GM04504 (cell line): ENCODE measurements at places on chromosomes 2 and 18.

DNA sequence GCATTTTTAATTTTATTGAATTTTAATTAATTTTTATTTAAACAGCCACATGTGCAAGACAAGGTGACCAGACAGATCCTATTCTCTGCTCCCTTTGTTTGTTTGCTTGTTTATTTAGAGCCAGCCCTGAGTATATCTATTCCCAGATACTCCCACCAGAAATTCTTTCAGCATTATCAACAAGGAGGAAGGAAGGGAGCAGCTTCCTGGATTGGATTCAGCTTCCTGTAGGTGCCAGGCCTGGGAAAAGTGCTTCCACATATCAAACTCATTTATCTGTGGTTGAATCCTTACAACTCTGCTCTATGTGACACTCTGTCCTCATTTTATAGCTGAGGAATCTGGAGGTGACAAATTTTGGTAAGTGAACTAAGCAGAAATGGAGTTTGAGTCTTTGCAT is 60.5 kb upstream of the KLF7 start:
- DNase-seq, result no peak

DNA sequence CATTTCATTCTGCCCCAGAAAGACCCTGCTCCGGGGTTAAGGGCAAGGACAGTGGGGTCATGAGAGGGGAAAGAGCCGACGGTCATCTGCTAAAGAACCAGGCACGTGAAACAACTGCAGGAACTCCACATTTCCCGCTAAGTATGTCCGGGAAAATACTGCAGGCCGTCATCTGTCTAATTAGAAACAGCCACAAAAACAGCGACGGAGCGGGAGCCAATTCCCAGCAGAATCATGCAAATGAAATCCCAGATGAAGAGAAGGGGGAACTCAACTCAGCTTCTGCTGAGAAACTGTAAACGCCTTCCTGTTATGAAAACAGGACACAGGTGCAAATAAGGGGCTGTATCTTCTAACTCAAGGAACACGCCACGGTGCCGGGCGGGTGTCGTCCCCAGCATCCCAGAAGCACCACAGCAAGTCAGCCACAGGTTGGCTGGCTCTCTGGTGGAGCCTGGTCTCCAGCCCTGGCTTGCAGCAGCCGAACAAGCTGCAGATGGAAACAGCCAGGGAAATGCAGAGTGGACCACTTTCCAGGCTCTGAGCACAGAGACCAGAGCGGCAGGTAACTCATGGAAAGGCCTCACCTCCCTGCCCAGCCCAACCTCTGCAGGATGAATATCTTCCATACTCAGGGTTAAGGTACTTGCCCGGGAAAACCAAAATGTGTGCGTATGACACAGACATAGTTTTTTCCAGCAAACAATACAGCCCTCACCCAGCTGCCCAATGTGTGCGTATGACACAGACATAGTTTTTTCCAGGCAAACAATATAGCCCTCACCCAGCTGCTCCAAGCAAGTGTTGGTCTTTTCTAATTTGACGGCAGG is 28.9 kb downstream of the PXDN start:
- no peak for DNase-seq

DNA sequence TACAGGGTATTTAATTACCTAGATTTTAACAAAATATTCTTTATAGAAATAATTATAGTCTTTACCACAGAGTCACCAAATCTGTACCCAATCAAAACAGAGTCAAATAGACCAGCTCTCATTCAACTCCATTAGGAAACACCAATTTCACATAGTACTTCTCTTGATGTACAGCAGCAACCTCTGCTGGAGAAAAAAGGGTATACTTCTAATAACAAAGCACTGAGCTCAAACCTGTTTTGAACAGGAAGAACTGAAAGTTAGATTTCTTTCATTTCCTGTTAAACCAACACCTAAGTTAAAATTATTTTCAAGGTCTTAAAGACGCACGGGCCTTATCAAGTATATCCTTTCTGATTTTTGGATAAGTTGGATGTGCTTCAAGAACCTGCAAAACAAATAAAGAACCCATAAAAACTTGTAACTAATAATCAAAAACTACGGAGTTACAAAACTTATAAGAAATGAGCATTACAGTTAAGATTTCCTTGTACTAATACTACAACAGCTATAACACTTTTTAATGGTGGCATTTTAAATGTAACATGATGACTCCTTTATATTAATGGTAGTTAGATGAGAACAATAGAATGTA is 79.0 kb downstream of the TTC21B start:
- no peak for DNase-seq

GRCh38 chr2:43340945-43341356 is 114.5 kb upstream of the ZFP36L2 start:
- no peak for DNase-seq

- DNase-seq, result no peak
These were observed 602.4 kb downstream of the METTL4 start for GRCh38 chr18:1968801-1969498.

DNA sequence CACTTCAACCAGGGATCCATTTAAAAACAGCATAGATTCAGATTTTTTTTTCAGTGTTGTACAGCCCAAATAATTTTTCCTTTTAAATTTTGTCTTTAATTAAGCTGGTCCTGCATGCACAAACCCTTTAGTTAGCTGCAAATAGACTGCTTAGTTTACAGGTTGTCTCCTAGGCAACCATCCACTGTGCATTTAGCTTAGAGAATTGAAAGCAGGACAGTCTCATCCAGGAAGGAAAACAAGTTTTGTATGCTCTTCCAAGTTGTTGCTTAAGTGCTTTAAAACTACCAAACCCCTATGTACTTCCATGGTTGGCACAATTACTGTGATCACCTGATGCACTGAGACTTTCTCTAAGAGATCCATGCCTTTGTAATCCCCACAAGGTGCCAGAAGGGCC is at the start of gene MAP3K19:
Gene MAP3K19, minus strand, starts transcription at position 148 of the 400 bp plus-strand sequence. CDS start 22,800 bp downstream, outside the sequence.
- DNase-seq, result no peak

DNA sequence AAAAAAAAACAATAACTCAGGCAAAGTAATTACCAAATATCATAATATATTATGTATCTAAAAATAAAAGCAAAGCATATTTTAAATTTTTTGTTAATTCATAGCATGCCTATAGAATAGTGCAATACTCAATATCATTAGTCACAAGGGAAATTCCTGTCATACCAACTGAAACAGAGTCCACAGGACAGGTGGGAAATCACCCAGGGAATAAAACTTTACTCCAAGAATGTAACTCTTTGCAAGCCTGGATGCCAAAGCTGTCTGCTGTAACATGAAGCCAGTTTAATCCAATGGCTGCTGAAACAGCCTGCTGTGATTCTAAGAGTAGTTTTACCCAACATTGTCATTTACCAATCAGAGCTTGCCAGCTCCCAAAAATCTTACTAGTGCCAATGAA is 40.0 kb upstream of the SULT1C3 start:
- no peak for DNase-seq

DNA sequence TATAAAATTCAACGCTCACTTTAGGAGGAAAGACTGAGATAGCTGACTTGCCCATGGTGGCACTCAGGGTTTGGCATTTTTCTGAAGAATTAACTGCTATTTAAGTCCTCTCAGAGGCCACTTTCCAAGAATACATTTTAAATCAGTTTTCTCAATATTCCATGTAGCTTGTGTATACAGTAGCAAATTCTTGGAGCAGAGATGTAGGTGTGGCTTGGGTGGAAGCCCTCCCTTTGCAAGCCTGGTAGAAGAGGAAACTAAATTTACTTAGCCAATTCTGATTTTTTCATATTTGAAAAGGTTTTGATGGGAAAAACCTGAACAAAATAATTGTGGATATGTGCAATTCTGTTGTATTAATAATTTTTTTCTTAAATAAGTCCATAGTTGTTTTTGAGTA is 14.0 kb upstream of the ITGAV start:
- no peak for DNase-seq

DNA sequence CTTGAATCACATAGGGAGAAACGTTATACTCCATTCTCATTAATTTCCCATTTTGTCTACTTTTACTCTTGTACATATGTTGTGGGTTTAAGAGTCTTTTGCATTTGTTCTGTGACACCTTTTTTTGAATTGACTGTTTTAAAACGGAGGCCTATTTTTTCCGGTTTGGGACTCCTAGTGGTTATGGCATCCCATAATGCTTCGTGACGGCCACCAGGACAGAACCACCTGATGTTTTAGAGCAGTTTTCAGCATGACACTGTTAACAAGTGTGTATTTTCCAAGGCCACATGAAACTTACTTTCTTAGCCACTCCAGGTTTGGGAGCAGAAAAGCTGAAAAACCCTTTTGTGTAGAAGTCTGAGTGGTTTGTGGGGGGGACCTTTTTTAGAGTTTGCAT is 8.4 kb downstream of the SOX11 start:
- DNase-seq, result no peak

DNA sequence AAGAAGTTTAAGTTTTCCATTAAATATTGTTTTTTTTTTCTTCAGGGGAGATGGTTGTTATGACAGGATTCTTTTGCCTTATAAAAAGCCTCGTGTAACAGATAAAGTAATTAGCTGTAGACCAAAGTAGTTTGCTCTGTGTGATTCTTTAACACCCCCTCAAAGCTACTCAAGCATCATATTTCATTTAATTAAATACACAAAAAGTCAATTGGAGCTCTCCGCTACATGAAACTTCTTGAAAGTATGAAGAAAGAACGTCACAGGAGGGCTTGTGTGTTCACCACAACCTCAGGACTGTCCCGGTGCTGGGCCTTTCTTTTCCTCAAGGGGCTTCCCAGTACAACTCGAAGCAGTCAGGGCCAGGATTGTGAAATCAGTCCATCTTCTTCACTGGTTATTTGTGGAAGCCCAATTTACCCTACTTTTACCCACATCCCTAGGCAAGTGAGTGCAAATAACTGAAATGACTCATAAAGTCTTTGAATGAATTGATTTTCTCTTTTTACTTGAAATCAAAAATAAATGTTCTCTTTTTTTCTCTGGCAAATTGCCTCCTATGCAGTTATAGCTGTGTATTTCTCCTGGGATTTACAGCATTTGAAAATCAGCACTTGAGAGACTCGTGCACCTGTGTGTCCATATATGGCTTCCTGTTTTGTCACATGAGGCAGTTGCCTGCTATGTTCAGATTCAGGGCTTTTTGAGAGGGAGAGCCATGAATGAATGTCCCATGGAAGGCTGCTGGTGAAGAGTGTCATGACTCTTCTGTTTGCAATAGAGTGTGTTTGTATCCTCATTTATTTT is 48.6 kb downstream of the LINC00305 start:
- no peak for DNase-seq

DNA sequence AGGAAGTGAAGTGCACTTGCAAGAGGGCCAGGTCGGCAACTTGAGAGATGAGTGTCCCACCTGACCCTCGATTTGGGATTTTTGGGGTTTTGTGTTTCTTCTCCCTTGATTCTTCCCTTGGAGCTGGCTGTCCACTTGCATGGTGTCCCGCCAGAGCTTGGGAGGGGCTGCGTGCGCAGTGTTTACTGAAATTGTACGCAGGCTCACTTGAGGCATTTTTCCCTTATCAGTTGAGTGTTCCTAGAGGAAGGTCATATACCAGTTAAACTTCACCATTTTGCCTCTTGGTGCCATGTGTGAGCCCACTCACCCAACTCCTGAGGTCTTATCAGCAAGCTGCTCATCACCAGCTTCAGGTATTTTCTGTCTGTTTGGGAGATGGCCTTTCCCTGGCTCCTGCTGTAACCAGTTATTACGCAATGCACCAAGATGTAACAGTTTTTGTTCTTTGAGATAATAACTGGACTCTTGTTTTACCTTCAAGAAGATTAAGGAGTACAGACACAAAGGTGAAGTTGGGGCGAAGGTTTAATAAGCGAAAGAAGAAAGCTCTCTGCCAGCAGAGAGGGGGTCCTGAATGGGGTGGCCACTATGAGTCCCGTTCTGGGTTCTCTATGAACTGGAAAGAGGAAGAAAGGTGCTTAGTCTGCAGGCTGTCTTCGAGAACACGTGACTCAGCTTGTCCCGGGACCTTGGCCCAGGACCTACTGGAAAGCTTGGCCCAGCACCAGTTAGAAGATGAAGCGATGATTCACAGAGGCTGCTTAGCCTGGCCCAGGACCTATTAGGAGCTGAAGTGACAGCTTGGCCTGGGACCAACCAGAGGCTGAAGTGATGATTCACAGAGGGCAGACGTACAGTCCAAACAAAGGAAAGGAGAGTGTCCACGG is 21.5 kb upstream of the TXNL4A start:
- peak; percentile 96 for DNase-seq

DNA sequence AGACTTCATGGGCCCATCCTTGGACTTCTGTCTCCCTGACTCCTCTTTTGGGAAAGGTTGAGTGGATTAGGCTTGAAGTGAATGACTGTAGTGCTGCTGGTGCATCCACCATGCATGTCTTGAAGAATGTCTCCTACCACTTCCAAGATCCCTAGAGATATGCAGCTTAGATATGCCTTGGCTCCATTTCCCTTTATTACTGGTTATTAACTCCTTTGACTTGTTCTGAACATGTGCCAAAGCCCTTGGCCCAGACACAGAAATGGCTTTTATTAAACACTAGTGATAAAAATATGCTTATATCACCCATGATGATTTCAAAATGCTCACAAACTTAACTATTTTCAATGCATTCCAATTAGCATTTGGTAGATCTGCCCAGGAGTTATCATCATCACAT is 90.0 kb upstream of the SLC14A2 start:
- DNase-seq, result no peak

DNA sequence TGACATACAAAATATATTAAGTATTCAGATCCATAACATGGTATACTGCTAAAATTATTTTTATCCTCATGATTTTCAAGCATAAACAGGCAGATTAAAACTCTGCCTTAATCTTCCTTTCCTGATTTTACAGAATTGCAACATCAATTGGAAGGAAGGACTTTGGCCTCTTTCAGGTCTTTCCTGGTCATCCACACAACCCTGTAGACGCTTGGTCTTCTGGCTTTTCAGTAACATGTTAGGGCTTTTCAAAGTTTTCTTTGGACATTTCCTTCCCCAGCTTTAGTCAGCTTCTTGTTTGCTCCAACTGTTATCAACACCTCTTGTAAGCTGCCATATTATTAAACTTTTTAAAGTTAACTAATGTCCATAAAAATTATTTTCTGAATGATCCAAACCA is 1364.9 kb upstream of the NRXN1 start:
- no peak for DNase-seq

GRCh38 chr2:72128843-72129227 is 18.8 kb downstream of the CYP26B1 start:
- no peak for DNase-seq

- DNase-seq, result no peak
These were observed 68.0 kb upstream of the CRIM1 start for GRCh38 chr2:36287363-36288275.

GRCh38 chr2:234745347-234745746 is 206.5 kb upstream of the SH3BP4 start:
- DNase-seq, result no peak

GRCh38 chr2:217383620-217384019 is 523.8 kb upstream of the TNP1 start:
- no peak for DNase-seq

- DNase-seq, result no peak
These were observed 129.3 kb downstream of the FAM210A start for GRCh38 chr18:13597068-13597467.

GRCh38 chr18:23718243-23718720 is 29.0 kb downstream of the LAMA3 start:
- DNase-seq, result no peak

DNA sequence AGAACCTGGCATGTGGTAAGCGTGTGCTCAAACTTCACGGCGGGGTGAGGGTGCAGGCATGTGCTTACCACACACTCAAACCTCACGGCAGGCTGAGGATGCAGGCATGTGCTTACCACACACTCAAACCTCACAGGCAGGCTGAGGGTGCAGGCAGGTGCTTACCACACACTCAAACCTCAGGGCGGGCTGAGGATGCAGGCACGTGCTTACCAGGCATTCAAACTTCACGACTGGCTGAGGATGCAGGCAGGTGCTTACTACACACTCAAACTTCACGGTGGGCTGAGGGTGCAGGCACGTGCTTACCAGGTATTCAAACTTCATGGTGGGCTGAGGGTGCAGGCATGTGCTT is 105.0 kb upstream of the ALKAL2 start:
- no peak for DNase-seq

- DNase-seq, result no peak
These were observed 184.8 kb upstream of the KLHL29 start for GRCh38 chr2:23200068-23200786.
